Activated effector memory CD4-positive, alpha-beta T cell treated with anti-CD3 and anti-CD28 coated beads, Interleukin-2, amount 50 U/mL, for 16 hours (primary cell): ENCODE measurements at places on chromosomes 16 and 17.

DNA sequence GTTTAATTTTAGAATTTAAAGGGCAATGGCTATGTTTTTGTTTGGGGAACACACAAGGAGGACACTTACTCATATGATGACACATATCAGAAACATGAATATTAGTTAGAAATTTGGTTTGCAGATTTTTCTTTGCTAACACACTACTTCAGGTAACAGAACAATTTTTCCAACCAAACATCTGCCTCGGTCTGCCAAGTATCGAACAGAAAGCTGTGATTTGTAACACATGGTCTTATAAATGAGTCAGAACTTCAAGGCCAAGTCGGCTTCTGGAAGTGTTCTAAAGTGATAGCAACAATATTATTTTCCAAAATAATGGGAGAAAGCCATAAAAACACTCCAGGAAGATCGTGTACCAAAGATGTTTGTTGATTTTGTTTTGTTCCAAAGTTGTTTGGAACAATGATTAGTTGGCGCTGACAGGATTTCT lies 75.9 kb upstream of the PMFBP1 start:
- DNase-seq: no peak

GRCh38 chr17:27805520-27806146 lies 5.3 kb upstream of the NOS2 start:
- DNase-seq: peak; percentile 92

GRCh38 chr17:72970797-72971196 lies 121.7 kb downstream of the SLC39A11 start:
- no peak for DNase-seq

- DNase-seq: no peak
Observed at GRCh38 chr16:88430185-88430523, 22.9 kb upstream of the ZFPM1 start.

DNA sequence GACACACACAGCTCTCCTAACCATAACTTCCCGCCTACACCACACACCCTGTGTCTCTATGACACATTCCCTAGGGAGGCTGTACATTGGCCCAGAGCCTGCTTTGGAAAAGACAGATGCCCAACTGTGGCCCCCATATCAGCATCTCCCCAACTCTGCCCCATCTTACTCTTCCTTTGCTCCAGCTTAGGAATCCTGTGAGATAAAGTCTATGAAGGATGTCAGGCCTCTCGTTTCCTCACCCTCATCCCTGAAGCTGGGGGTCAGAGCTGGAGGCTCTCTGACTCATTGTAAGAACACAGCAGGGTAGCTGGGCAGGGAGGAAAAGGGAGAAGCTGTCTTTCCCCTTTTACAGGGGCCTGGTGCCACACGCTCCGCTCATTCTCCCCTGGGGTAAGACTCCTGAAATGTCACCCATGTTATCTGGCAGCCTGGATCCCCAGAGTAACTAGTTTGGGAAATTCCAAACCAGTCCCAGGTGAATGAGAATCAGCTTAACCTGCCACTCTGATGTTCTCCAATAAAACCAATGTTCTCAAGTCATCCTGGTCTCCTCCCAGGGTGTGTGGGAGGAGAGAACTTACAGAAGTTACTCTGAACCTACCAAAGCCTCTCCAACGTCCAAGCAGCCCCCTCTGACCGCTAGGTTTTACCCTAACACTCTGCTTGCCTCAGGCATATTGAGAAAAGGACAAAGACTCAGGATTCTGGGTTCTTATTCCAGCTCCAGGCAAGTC lies 2.8 kb downstream of the RAPGEFL1 start:
- no peak for DNase-seq

- no peak for DNase-seq
Observed at GRCh38 chr16:85015481-85016187, 4.3 kb upstream of the ZDHHC7 start.

DNA sequence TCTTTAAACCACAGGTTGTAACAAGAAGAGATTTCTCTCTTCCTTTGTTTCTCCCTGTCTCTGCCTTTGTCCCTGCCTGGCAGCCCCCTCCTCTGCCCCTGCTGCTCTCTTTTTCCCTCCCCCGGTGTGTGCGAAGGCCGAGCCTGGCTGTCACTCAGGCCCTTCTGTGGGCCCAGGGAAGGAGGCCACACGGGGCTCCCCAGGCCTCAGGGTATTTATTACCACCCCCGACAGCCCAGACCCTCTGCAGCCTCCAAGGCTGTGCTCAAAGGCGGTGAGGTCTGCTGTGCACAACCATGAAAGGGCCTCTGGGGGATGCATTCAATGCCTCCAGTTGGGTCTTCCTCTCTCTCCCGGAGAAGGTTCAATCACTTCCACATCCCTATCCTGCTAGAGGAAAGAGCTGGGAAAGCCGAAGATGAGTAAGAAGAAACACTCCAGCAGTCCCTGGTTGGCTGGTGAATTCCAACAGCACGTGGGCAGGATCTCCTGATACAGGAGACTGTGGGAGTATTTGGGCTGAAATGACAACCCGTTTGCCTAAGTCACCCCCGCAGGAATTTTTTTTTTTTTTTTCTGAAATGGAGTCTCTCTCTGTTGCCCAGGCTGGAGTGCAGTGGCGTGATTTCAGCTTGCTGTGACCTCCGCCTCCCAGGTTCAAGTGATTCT lies 34.2 kb downstream of the ZNF423 start:
- DNase-seq: no peak

- no peak for DNase-seq
Observed at GRCh38 chr17:2803971-2804370, 7.7 kb downstream of the RAP1GAP2 start.

DNA sequence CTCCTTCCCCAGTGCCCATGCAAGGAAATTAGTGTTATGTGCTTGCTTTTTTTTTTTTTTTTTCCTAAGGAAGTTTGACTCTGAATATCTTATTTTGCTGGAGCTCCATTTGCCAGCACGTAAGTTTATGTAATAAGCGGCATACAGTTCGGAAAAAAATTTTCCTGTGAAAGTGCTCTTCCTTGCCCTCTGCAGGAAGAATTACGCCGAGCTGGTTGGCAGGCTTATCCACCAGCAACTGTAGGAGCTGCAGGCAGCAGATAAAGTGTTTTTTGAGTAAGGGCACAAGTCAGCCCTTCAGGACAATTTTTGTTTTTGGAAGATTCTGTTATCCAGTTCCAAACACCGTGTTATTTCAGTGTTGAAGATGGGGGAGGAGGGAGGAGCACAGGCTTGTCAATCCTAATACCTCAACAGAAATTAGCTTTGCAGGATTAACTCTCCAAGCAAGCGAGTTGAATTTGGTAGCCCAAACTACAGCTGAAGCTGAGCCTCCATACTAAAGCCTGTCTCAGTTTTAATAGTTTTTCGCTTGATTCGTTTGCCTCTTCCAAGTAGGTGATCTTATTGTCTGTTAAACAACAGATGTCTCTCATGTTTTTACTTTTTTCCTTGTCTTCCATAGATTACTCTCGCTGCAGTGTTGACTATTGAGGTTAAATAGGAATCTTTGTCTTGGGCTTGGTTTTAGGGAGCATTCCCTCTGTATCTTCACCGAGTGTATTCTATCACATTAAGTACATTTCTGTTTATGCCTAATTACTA lies 1.1 kb downstream of the SPECC1 start:
- DNase-seq: no peak

DNA sequence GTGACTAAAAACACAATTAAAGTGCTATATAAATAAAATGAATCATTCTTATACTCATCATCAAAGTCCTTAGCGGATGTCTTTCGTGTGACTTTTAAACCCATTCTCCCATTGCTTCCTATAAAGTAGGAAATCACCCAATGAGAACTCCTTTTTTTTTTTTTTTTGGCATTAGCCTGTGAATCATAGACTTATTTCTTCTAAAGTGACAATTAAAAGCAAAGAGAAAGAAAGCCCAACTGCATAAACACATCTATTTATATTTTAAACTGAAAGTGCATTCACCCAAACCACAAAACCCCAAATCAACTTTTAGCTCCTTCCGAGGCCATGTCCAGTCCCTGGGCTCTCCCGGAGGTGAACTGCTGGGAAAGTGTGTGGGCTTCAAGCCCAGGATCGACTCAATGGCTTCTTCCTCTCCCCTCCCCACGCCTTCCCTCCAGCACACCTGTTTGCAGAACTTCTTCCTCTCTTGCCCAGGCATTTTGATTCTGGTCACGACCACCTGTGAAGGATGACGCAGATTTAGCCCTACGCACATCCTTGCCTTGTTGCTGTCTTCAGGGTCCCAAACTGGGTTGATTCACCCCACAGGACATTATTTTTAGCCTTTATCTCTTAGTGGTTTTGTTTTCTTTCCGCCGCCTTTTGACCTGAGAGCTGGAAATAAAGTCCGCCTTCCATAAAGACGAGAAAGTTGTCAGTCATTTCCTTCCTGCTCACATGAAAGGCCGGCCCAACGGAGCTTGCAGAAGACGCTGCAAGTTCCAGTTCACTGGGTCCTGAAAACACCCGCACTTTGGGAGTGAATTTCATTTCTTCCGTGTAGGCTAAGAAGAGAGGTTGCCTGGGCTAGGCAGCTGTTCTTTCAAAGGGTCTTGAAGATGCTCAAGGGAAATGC lies 166.8 kb downstream of the MAP2K6 start:
- no peak for DNase-seq

DNA sequence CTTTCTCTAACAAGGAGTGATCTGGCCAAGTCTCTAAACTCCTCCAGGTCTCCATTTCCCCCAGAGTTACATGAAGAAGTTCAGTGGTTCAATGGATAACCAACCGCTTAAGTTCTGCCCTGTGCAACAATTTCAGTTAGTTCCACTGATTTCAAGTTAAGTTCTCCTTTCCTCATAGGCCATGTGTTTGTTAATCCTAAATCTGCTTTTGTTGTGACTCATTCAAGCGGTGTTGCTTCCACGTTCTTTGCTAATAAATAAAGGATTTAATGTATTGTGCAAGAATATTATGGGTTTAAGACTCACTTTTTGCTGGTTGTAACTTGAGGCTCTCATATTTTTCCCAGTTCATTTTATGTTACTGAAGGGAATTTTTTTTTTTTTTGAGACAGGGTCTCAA lies 36.3 kb downstream of the GNA13 start:
- DNase-seq: no peak

- no peak for DNase-seq
Observed at GRCh38 chr16:73329358-73330286, 281.7 kb upstream of the ZFHX3 start.

- peak; percentile 55 for DNase-seq
Observed at GRCh38 chr16:88568710-88569613, 1.2 kb upstream of the ZC3H18 start.

DNA sequence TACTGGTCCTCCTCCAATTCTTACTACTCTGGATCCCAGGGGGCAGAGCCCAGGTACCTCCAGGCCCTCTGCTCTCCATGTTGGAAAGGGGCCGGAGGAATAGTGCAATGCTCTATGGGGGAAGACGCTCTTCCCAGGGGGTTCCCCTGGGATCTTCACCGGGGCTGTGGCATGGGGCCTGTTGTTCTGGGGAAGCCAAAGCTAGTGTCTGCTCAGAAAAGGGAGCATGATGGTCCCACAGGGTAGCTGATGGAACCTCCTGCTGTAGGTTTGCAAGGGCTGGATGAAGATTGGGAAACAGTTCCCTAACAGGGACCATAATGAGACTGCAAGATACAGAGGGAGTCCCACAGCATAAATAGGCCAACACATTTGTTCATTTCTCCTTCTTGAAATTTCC lies 114.7 kb downstream of the IRX5 start:
- no peak for DNase-seq

- DNase-seq: no peak
Observed at GRCh38 chr17:80585890-80586845, 41.5 kb downstream of the RPTOR start.

- DNase-seq: no peak
Observed at GRCh38 chr17:43753493-43754129, 5.0 kb downstream of the SOST start.

GRCh38 chr17:79412886-79413390 lies 197.9 kb downstream of the RBFOX3 start:
- no peak for DNase-seq

DNA sequence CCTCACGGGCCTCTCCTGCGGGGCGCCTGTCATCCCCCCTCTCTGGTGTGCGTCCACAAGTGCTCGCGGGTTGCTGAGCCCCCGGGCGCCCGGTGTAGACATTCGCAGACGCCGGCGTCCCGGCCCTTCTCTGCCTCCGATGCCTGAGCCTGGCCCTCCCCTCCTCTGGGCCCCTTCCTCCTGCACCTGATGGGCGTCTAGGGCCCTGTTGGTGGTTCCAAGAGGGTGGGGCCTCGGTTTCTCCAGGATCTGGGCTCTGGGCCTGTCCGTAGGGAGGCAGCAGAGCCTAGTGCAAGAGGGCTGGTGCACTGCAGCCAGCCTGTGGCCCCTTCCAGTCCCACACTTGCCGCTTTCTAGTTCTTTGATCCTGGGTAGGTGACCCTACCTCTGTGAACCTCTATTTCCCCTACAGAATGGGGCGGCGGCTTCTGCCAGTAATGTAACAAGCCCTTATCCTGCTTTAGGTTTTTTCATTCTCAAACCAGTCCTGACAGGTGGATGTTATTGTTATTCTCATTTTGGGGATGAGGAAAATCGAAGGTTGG lies 623 bp downstream of the E4F1 start:
- DNase-seq: peak; percentile 75

DNA sequence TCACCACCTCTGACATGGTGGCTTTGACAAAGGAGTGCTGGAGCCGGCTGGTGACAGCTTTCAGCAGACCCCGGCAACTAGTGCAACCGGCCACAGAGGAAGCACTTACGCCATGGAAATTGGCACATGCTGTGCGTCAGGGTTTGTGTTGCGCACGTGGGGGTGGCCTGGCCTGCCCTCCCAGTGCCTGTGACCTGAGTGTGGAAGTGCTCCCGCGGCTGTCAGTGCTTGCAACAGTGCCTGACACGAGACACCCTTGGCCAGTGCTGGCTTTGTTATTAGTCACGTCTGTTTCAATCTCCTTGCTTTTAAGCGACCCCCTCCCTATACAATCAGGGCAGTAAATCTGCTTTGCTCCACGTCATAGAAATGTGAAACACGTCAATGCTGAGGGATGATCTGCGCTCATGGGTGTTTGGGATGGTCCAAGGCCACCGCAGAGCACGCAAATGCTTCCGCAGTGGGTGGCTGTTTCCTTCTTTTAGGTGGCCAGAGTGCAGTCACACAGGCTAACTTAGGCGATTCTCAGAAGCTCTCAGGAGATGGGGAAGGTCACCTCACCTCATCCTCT lies 64.3 kb downstream of the PGS1 start:
- no peak for DNase-seq

DNA sequence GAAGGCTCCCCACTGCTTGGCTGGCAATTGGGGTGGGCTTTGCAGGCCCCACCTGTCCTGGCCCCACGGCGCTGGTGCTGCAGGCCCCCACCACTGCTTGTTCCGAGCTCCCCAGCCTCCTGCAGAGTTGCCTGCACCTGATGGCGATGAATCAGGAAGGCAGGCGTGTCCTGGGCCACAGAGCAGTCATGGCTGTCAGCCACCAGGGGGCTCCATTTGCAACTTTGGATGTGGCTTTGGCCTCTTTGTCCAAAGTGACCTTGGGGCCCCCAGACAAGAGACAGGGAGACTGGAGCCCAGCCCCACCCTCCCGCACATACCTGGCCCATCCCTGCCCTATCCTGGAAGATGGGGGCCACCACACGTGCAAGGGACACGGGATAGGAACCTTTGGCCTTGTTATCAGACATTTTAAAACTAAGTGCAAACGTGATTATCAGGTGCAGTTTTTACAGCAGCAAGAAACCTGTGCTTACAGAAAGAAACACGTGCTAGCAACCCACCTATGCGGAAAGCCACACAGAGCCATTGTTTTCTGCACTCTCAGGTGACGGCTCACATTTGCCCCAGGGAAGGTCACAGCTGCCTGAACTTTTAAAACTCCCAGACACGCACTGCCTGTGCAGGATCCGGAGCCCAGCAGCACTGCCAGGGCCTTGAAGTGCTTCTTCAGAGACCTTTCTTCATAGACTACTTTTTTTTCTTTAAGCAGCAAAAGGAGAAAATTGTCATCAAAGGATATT lies at the start of gene DNASE1:
Gene DNASE1, plus strand, starts transcription at position 443 of the 743 bp plus-strand sequence. CDS start 683 bp downstream, outside the sequence.
- DNase-seq: peak; percentile 82

GRCh38 chr17:45584092-45585036 lies 93.8 kb upstream of the PLEKHM1 start:
- peak; percentile 91 for DNase-seq
